ENCODE measurements at places on chromosomes 16 and 17. TPM values are rescaled to one million over a fixed set of nuclear protein-coding genes. Genes with fewer than 3 reads are reported as not detected.

CNGB1 gene
- total RNA-seq, result not detected

TBC1D3K gene
- total RNA-seq, result not detected

FOXJ1 gene
- total RNA-seq, result not detected

GRCh38 chr17:54177606-54178308 is 355.0 kb downstream of the KIF2B start:
- no peak overlapping the region for H3K27ac ChIP-seq
- H3K36me3 ChIP-seq, result no peaks in the 10 kb centered on the region
- no peak for DNase-seq
- no peaks in the 10 kb centered on the region for H3K4me1 ChIP-seq
- H3K4me3 ChIP-seq, result no peak overlapping the region

GRCh38 chr16:81609323-81609892 is 164.8 kb downstream of the CMIP start:
- H3K36me3 ChIP-seq, result no peaks in the 10 kb centered on the region
- no peak for DNase-seq
- H3K4me3 ChIP-seq, result no peak overlapping the region
- no peak overlapping the region for H3K27ac ChIP-seq
- H3K4me1 ChIP-seq, result peaks cover 9% of the 10 kb centered on the region
- H3K27me3 ChIP-seq, result no peaks in the 10 kb centered on the region

DNA sequence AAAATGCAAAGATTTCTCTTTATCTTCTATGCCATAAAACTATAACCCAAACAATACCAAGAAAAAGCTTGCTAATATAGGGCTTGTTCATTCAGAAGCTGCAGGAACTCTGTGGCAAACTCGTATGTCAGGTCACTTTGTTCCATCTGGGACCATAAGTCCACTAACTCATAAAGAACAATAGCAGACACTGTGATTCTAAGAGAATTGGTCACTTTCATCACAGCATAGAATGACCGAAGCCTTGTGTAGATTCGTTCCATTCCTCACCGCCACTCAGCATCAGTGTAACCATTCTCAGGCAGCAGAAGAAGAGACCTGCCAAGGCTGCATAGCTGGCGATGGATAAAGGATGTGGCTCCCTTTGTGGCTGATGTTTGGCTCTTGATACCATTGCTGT is 30.3 kb upstream of the VAT1L start:
- H3K4me3 ChIP-seq, result no peak overlapping the region
- H3K27me3 ChIP-seq, result no peaks in the 10 kb centered on the region
- H3K4me1 ChIP-seq, result no peaks in the 10 kb centered on the region
- H3K27ac ChIP-seq, result no peak overlapping the region
- DNase-seq, result no peak

GRCh38 chr17:61261001-61261637 is 138.5 kb upstream of the TBX2 start:
- no peaks in the 10 kb centered on the region for H3K27me3 ChIP-seq
- H3K4me1 ChIP-seq, result peaks cover 13% of the 10 kb centered on the region
- H3K4me3 ChIP-seq, result no peak overlapping the region
- no peaks in the 10 kb centered on the region for H3K36me3 ChIP-seq
- no peak for DNase-seq

- H3K4me3 ChIP-seq, result no peak overlapping the region
- no peak for DNase-seq
- no peak overlapping the region for H3K27ac ChIP-seq
- H3K27me3 ChIP-seq, result no peaks in the 10 kb centered on the region
- peaks cover 8% of the 10 kb centered on the region for H3K36me3 ChIP-seq
- no peaks in the 10 kb centered on the region for H3K4me1 ChIP-seq
These were observed 8.0 kb downstream of the ENDOV start for GRCh38 chr17:80422981-80423380.

- H3K4me1 ChIP-seq, result peaks cover 12% of the 10 kb centered on the region
- peak; percentile 11 for DNase-seq
- peaks cover 42% of the 10 kb centered on the region for H3K36me3 ChIP-seq
- no peaks in the 10 kb centered on the region for H3K27me3 ChIP-seq
These were observed 50.8 kb upstream of the ENDOV start for GRCh38 chr17:80364091-80364691.
